ENCODE measurements at places on chromosomes 6 and 20. TPM values are rescaled to one million over a fixed set of nuclear protein-coding genes. Genes with fewer than 3 reads are reported as not detected.

CBFA2T2 gene
- total RNA-seq, result 24.3 TPM

HLA-DRB1 gene
- total RNA-seq, result 0.16 TPM

GRIK2 gene
- total RNA-seq, result 82.7 TPM

NRSN1 gene
- total RNA-seq, result 27.9 TPM

KHDC1L gene
- total RNA-seq, result 0.78 TPM

EEF1A2 gene
- 214 TPM for total RNA-seq

PGK2 gene
- total RNA-seq, result not detected

RSPH9 gene
- total RNA-seq, result 6.2 TPM
